Dermis microvascular lymphatic vessel endothelial cell (primary cell): ENCODE measurements at places on chromosomes 5 and 9. TPM values are rescaled to one million over a fixed set of nuclear protein-coding genes. Genes with fewer than 3 reads are reported as not detected.

Gene STC2
- total RNA-seq, result 11.4 and 12.1 TPM in 2 replicates

Gene C9orf50
- not detected in 2 replicates for total RNA-seq

Gene OLFML2A
- 1.9 and 2.3 TPM in 2 replicates for total RNA-seq

Gene OR1B1
- total RNA-seq, result 0.25 and 0.26 TPM in 2 replicates

Gene MARCHF3
- 99.6 and 123 TPM in 2 replicates for total RNA-seq

Gene BNC2
- total RNA-seq, result 4.5 and 5.7 TPM in 2 replicates

Gene TRIM7
- total RNA-seq, result 2.1 and 7.6 TPM in 2 replicates

Gene QRFP
- not detected in 2 replicates for total RNA-seq

Gene RPS23
- 3,145 and 3,199 TPM in 2 replicates for total RNA-seq

Gene PRDM9
- not detected in 2 replicates for total RNA-seq

Gene NDUFB6
- total RNA-seq, result 25.4 and 43.3 TPM in 2 replicates

Gene IL3
- total RNA-seq, result not detected in 2 replicates

Gene ALDH7A1
- 20.4 and 40.2 TPM in 2 replicates for total RNA-seq

Gene CTNNAL1
- total RNA-seq, result 93.3 and 108 TPM in 2 replicates

Gene INSYN2B
- total RNA-seq, result 1.4 and 2.4 TPM in 2 replicates

Gene SOHLH1
- under 0.01 TPM in 1 of 2 replicates, not detected in the other for total RNA-seq

Gene PRRX2
- total RNA-seq, result 0.13 and 1.2 TPM in 2 replicates

Gene GRM6
- not detected in 2 replicates for total RNA-seq

Gene MEIKIN
- total RNA-seq, result not detected in 2 replicates

Gene IL9
- total RNA-seq, result not detected in 2 replicates

Gene NR4A3
- total RNA-seq, result under 0.01 TPM in 2 replicates

Gene STING1
- 34.8 and 54.0 TPM in 2 replicates for total RNA-seq

Gene PCDHA8
- total RNA-seq, result 0.13 TPM in 1 of 2 replicates, not detected in the other

Gene WDR38
- not detected in 2 replicates for total RNA-seq

Gene PCDHGB5
- 6.4 and 9.7 TPM in 2 replicates for total RNA-seq

Gene HAVCR2
- 0.64 and 1.0 TPM in 2 replicates for total RNA-seq
